ENCODE measurements at places on chromosomes 2 and 18.

DNA sequence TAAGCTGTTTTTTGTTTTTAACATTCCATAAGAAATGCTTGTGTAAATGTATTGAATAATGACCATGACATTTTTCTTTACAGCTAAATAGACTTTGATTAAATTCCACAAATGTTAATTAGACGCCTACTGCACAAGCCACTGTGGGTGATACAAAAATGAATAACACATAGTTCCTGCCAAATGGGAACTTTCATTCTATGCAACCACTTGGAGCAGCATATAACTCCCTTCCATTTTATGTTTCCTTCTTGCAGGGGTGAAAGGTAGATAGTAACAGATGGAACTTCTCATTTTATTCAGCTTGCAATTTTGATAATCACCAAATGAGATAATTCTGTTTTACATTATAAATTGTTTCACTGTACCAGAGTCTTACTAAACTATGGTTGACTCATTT, 70.0 kb upstream of the THUMPD2 start:
- DNase-seq: peak; percentile 56

DNA sequence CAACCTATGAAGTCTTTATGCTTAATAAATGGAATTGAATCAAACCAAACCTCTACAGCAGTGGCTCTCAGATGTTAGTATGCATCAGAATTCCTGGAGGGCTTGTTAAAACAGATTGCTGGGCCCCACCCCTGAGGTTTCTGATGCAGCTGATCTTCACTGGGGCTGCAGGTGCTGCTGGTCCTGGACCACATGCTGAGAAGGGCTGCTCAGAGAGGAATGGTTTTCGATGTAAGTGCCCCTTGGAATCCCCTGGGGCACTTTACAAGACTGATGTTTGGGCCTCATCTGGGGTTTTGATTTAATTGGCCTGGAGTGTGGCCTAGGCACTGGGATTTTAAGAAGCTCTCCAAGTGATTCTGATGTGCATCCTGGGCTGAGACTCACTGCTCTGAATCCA, 403.8 kb upstream of the HS6ST1 start:
- DNase-seq: no peak

GRCh38 chr2:144522897-144523595, 3.1 kb upstream of the ZEB2 start:
- DNase-seq: no peak

GRCh38 chr2:175837046-175837445, 165.0 kb downstream of the LNPK start:
- no peak for DNase-seq

GRCh38 chr2:5412001-5412400, 280.2 kb upstream of the SOX11 start:
- no peak for DNase-seq

DNA sequence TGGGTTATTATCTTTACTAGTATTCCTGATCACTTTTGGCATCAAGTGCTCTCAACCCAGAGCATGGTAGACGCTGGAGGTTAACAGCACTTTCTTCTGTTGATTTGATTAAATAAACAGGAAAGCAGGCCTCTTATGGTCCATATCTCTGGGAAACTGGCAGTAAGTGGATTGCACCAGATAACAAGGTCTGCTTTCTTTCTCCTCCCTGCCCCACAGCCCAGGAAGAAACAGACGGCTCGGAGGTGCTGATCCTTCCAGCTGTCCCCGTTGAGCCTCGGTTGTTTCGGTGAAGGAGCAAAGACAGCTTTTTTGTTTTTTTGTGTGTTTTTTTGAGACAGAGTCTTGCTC, 100.8 kb upstream of the KCTD1 start:
- DNase-seq: no peak

DNA sequence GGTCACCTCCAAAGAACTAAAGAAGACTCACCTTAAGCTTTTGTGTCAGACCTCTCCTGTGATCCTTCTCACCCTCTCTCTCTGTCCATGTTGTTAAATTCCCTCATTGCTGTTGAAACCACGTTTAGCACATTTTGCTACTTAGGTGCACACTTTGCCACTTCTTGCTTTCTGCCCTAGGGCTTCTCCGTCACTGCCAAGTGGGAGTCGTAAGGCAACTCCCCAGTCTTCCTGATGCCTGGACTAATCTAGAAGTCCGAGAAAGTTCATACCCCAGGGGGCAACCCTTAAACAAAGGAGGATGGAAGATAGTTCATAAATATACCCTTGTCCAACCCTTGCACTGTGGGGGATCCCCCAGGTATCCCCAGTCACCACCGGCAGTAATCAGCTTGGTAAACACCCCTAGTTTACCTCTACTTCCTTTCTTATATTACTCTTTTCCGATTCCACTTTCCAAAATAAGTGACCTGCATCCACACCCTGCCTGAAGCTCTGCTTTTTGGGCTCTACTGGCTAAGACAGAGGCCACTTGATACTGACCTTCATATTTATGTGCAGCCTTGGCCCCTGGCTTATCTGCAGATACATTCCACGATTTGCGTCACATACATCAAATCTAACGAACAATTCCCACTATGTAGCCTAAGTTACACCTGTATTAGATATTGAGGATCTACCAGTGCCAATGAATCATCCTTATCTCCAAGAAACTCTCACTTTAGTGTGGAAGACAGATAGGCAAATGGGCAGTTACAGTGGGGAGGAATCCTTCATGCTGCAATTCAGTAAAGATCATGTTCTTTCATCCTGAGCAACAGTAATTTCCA, 776.2 kb downstream of the RNF144A start:
- DNase-seq: no peak

- no peak for DNase-seq
Observed at GRCh38 chr18:59906203-59906602, 6.4 kb downstream of the PMAIP1 start.

All from hippocampal formation (tissue), 2 donors.